Nasal cavity respiratory epithelium epithelial cell of viscerocranial mucosa (primary cell): ENCODE measurements at places on chromosomes 4 and X. TPM values are rescaled to one million over a fixed set of nuclear protein-coding genes. Genes with fewer than 3 reads are reported as not detected.

CLGN gene
- total RNA-seq = 26.7 and 32.4 TPM in 2 replicates

SH3BP2 gene
- total RNA-seq = 25.6 and 113 TPM in 2 replicates

TBC1D8B gene
- 3.4 and 5.9 TPM in 2 replicates for total RNA-seq

NXF3 gene
- total RNA-seq = under 0.01 TPM in 1 of 2 replicates, not detected in the other
